Fibroblast of lung (primary cell): ENCODE measurements at places on chromosomes 16 and 17. TPM values are rescaled to one million over a fixed set of nuclear protein-coding genes. Genes with fewer than 3 reads are reported as not detected.

GRCh38 chr16:53812914-53813313 is 109.0 kb downstream of the FTO start:
- H3K4me3 ChIP-seq, result no peak overlapping the region
- H3K4me1 ChIP-seq, result peaks cover 10% of the 10 kb centered on the region
- H3K27me3 ChIP-seq, result no peaks in the 10 kb centered on the region
- H3K36me3 ChIP-seq, result no peaks in the 10 kb centered on the region
- DNase-seq, result no peak

- no peak overlapping the region for H3K27ac ChIP-seq
- H3K36me3 ChIP-seq, result no peaks in the 10 kb centered on the region
- no peak overlapping the region for H3K4me3 ChIP-seq
- peaks cover 15% of the 10 kb centered on the region for H3K27me3 ChIP-seq
These were observed 10.0 kb downstream of the CACNA1G start for GRCh38 chr17:50570528-50570927.

GRCh38 chr16:31071861-31072260 is 2.2 kb downstream of the ZNF668 start:
- H3K4me1 ChIP-seq, result no peaks in the 10 kb centered on the region
- peak overlapping the region; percentile 97 for H3K27ac ChIP-seq
- peaks cover 2% of the 10 kb centered on the region for H3K36me3 ChIP-seq

The SPIRE2 gene
- total RNA-seq, result 2.6 and 3.8 TPM in 2 replicates
